ENCODE measurements at places on chromosomes 13 and 19.

DNA sequence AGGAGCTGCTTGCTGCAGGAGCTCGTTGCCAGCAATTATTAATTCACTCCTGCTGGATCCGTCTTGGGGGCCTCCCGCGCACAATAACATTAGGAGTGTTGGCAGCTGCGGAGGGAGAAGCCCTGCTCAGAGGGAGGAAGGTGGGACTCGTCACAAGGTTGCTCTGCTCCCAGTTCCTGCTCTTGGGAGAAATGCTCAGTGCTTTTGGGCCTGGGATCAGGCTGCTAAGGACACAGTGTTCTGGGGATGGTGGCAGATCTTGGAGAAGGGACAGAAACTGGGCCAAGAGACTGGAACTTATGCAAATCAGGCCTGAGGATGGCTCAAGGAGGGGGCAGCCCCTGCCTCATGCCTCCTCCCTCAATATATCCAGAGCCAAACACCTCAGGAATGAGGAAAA, 78.9 kb upstream of the OLFM4 start:
- DNase-seq, result no peak

GRCh38 chr13:77702366-77702765, 4.9 kb downstream of the SLAIN1 start:
- no peak for DNase-seq

- DNase-seq, result no peak
Measured at GRCh38 chr13:33908116-33908515, 90.2 kb downstream of the RFC3 start.

GRCh38 chr13:34627509-34628208, 314.4 kb upstream of the NBEA start:
- no peak for DNase-seq

- DNase-seq, result peak; percentile 18
Measured at GRCh38 chr19:51971624-51972023, 15.0 kb downstream of the ZNF350 start.

DNA sequence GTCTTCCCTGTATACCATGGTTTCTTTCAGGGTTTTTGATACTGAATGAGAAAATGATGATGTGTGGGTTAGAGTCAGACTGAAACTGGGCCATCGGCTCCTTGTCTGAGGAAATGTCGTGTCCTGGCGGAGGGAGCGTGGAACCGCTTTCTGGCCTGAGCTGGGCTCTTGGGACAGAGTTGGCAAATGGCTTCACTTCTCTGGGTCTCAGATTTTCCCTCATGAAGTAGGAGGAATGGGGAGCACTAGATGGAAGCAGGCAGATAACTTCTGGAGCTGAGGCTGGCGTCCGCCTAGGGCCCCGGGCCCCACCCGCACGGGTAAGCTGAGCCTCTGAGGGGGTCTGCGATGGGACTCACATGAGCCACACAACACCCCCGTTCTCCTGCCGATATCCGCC, 133.3 kb upstream of the WASF3 start:
- no peak for DNase-seq

GRCh38 chr13:80336370-80336769, 4.6 kb downstream of the SPRY2 start:
- no peak for DNase-seq

GRCh38 chr19:28907534-28907933, 305.4 kb downstream of the UQCRFS1 start:
- DNase-seq, result no peak

All from KBM-7 (cell line).